ENCODE measurements at places on chromosomes 1 and 21.

- H3K27ac ChIP-seq, result no peak overlapping the region
- H3K4me3 ChIP-seq, result no peak overlapping the region
- H3K36me3 ChIP-seq, result no peaks in the 10 kb centered on the region
- H3K27me3 ChIP-seq, result peaks cover 3% of the 10 kb centered on the region
- no peak for DNase-seq
These were observed 47.2 kb downstream of the CAPN9 start for GRCh38 chr1:230794431-230794830.

DNA sequence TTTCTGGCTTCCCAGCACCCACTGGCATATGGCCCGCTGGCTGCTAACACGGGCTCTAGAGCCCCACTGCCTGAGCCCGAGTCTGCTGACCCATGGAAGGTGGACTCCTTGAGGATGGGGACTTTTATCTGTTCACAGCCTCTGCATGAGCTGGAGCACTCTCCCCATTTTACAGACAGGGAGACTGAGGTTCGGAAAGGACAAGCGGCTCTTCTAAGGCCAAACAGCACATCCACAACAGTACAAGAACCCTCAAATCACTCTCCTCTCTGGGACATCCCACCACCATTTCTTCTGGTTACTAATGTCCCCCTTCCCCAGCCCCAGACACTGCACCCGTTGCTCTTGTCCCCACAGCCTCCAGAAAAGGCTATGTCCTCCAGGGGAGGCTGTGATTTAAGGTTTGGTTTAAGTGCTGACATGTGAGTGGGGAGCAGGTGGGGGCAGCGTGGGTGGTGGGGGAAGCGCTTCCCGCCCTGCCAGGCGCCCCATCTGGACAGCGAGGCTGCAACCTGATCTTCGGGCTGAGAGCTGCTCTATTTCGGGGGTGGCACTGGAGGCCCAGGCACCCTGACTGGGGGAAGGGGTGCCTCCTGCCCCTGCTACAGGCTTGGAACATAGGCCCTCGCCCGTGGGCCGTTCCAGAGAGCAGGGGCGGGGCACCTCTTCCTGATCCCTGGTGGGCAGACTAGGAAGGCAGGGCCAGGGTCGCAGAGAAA lies 104.8 kb upstream of the WNT4 start:
- DNase-seq, result no peak
- H3K36me3 ChIP-seq, result no peaks in the 10 kb centered on the region
- H3K4me3 ChIP-seq, result no peak overlapping the region

- no peaks in the 10 kb centered on the region for H3K36me3 ChIP-seq
- H3K4me3 ChIP-seq, result no peak overlapping the region
- no peaks in the 10 kb centered on the region for H3K27me3 ChIP-seq
- no peaks in the 10 kb centered on the region for H3K4me1 ChIP-seq
These were observed 492.0 kb upstream of the VAMP3 start for GRCh38 chr1:7278827-7279765.

GRCh38 chr1:202376247-202376646 lies 27.7 kb downstream of the PPP1R12B start:
- no peaks in the 10 kb centered on the region for H3K4me1 ChIP-seq
- no peaks in the 10 kb centered on the region for H3K36me3 ChIP-seq
- H3K27me3 ChIP-seq, result no peaks in the 10 kb centered on the region
- DNase-seq, result no peak
- H3K27ac ChIP-seq, result no peak overlapping the region
- no peak overlapping the region for H3K4me3 ChIP-seq

DNA sequence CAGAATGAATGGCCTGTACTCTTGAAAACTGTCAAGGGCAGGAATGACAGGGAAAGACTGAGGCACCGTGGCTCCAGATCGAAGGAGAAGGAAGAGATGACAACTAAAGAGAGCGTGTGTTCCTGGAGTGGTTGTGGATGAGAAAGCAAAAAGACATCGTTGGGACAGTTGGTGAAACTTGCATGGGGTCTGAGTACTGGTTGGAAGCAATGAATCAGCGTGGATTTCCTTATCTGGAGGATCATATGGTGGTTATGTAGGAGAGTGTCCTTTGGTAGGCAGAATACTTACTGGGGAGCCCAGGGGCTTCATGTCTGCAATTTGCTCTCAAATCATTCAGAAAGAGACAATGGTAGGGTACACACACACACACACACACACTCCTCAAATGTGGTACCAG lies 13.9 kb downstream of the LEMD1 start:
- no peaks in the 10 kb centered on the region for H3K36me3 ChIP-seq
- H3K27me3 ChIP-seq, result no peaks in the 10 kb centered on the region
- H3K27ac ChIP-seq, result no peak overlapping the region
- no peaks in the 10 kb centered on the region for H3K4me1 ChIP-seq
- no peak for DNase-seq

DNA sequence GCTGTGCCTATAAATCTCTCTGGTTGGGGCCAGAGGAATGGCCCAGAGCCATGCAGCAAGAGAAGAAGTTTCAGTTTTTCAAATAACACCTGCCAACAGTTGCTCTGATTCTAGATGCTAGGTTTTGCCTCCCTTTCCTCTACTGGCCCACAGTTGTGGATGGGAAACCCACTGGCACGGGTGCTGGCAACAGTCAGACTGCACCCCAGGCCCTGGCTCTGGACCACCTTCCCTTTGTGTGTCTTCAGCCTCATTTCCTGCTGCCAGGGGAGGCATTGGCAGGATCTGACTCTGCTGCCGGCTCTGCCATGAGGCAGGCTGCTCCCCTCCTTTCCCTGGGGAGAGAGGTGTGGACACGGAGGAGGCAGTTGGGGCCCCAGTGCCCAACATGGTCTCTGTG lies 142.0 kb downstream of the IGSF21 start:
- H3K27ac ChIP-seq, result no peak overlapping the region
- peaks cover 5% of the 10 kb centered on the region for H3K4me1 ChIP-seq
- no peak overlapping the region for H3K4me3 ChIP-seq
- H3K36me3 ChIP-seq, result peaks cover 4% of the 10 kb centered on the region

- H3K27me3 ChIP-seq, result no peaks in the 10 kb centered on the region
- H3K4me1 ChIP-seq, result no peaks in the 10 kb centered on the region
- H3K4me3 ChIP-seq, result no peak overlapping the region
- H3K27ac ChIP-seq, result no peak overlapping the region
- DNase-seq, result no peak
These were observed 30.9 kb downstream of the SLC37A1 start for GRCh38 chr21:42544544-42544943.

DNA sequence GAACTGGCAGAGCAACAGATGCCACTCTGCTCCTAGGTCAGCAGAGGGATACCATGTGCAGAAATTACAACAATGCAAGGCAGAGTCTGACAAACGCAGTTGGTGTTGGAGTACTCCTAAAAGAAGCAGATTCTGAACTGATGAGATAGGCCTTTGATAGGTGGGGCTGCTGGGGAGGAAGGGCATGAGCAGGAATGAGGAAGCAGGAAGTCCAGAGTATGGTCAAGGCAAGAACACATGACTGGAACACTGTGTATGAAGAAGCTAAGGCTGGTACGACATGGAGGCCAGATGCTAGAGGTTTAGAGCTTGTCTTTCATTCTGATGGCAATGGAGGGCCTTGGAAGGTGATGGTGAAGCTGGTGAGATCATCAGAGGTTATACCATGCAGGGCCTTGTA lies 11.5 kb upstream of the THRAP3 start:
- H3K36me3 ChIP-seq, result no peaks in the 10 kb centered on the region
- H3K27me3 ChIP-seq, result peaks cover 4% of the 10 kb centered on the region
- DNase-seq, result no peak
- H3K4me1 ChIP-seq, result peaks cover 16% of the 10 kb centered on the region

- H3K4me1 ChIP-seq, result no peaks in the 10 kb centered on the region
- no peak overlapping the region for H3K27ac ChIP-seq
- no peaks in the 10 kb centered on the region for H3K27me3 ChIP-seq
- H3K36me3 ChIP-seq, result no peaks in the 10 kb centered on the region
These were observed 185.1 kb upstream of the GREM2 start for GRCh38 chr1:240797050-240797449.

DNA sequence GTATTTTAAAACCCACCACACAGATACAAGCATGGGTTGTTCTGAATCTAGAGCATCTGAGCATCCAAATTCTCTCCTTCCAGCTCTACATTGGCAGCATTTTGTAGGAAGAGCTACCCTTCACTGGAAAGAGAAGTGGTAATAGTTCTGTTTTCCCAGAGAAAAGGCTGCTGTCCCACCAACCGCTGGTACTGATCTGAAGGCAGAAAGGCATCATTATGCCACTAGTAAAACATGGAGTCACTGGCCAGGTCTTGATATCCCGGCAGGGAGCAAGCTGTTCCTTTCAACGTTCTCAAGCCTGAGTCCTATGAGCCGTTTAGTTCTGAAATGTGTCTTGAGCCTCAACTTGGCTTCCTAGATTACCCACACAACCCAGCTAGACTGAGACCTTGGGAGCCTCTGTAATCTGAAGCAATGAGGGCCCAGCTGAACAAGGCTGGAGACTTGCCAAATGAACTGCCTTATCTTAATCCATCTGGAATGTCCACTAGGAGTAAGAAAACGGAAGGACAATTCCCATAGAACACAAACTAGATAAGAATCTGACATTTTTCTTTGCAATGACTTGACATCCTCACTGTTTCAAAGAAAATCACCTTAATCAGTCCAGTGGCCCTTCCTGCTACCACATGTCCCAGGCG lies 116.8 kb downstream of the KCNH1 start:
- no peak overlapping the region for H3K27ac ChIP-seq
- H3K27me3 ChIP-seq, result peaks cover 3% of the 10 kb centered on the region
- H3K36me3 ChIP-seq, result no peaks in the 10 kb centered on the region
- no peak for DNase-seq
- H3K4me3 ChIP-seq, result no peak overlapping the region

DNA sequence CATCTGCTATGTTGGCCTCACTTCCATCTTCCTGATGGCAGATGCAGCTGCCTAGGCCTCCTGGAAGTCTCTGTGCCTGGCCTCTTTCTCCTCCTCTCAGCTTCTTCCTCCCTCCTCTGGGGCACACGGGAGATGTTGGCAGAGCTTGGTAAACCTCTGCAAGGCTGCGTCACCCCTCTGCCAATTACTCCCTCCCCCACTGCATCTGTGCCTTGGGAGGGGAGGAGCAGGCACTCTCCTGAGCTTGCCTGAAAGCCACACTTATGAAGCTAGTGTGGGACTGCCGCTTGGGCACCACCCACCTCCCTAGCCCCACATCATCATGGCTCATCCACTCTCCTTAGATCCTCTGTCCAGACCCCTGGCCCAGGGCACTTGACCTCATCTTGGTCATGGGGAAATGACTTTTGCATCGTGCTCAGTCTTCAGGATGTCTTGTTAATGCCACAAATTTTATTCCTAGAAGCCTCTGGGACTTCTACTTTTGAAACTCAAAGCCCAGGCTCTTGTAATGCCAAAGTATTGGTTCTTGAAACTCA lies 7.3 kb upstream of the TMEM51 start:
- peaks cover 19% of the 10 kb centered on the region for H3K4me1 ChIP-seq
- no peaks in the 10 kb centered on the region for H3K36me3 ChIP-seq
- H3K27me3 ChIP-seq, result no peaks in the 10 kb centered on the region
- H3K4me3 ChIP-seq, result no peak overlapping the region

Measured in endothelial cell (in vitro differentiated cells).